ENCODE measurements at places on chromosomes 12 and 14.

DNA sequence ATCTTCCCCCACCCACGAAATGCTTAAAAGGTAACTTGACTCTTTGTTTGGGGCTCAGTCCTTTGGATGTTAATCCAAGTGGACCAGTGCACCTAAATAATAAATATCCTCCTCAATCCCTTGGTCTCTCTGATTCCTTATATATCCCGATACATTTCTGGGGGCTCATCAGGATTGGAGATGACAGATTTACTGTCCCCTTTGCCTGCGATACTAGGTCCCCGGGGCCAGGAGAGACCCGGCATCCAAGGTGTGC is 26.3 kb downstream of the KLRK1 start:
- no peak for DNase-seq

GRCh38 chr12:129830796-129831195 is 73.0 kb downstream of the TMEM132D start:
- DNase-seq = no peak

GRCh38 chr14:44968714-44969113 is 6.7 kb downstream of the TOGARAM1 start:
- DNase-seq = no peak

DNA sequence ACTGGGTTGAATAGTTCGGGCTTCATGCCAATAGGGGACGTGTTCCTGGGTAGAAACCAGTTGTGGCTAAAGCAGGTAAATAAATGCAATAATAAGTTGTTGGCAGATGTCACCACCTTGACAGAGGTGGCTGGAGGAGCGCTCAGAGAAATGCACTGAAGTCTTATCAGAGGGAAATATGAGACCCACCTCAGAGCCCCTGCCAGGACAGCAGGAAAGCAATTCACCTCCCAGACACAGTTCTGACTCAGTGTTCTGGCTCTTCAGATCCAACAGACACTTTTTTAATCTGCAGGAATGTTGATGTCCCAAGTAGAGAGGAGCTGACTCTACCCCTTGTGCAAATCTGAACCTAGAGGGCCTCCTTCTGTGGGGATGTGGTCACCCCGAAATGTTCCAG is 687.1 kb upstream of the FBXO33 start:
- no peak for DNase-seq

GRCh38 chr12:4802841-4803240 is 82.6 kb downstream of the GALNT8 start:
- DNase-seq = no peak

- no peak for DNase-seq
Measured at GRCh38 chr12:57620936-57621496, 9.8 kb downstream of the ARHGEF25 start.

GRCh38 chr14:46902837-46903236 is 251.3 kb upstream of the RPL10L start:
- no peak for DNase-seq

- DNase-seq = no peak
Measured at GRCh38 chr14:77800814-77801213, 905 bp downstream of the ADCK1 start.

DNA sequence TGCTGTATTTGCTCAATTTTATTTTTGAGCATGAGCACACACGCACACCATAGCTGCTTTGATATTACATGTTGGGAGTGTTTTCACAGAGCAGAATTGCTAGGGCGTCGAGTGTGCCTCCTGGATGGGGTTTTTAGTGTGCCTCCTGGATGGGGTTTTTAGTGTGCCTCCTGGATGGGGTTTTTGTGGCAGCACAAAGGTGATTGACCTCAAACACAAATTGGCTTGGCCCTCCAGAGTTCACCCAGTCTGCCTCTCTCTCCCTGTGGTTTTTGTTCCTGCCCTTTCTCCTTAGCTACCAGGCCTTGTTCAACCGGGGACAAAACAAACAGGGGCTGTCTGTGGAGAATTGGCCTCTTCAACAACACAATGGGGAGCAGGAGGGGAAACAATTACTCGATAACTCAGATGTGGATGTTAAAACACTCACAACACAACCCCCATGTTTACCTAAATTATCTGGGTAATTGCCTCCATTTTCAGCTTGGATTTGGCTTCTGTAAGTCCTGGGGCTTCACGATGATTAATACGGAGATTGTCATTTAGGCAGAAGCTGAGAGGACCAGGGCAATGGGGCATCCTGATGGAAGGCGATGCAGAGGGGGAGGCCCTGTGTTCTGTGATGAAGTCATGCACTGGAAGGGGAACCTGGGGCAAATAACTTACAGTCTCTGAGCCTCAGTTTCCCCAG is 26.9 kb downstream of the TBX3 start:
- no peak for DNase-seq

DNA sequence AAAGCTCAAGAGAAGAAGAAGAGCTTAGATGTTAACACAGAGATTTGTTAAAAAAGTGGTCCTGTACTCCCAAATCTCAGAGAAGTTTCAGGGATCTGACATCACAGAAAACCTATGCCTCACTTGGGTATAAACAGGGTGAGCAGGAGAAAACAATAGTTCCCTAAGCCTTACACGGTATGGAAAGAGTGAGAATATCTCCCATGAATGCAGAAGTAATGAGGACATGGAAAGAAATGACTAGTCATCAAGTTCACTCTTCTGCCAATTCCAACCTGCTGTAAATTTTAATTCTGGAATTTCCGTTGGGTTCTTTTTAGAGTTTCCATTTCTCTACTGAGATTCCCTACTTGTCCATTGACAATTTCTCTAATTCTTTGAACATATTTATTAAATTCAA is 6.2 kb upstream of the PTGER2 start:
- no peak for DNase-seq

DNA sequence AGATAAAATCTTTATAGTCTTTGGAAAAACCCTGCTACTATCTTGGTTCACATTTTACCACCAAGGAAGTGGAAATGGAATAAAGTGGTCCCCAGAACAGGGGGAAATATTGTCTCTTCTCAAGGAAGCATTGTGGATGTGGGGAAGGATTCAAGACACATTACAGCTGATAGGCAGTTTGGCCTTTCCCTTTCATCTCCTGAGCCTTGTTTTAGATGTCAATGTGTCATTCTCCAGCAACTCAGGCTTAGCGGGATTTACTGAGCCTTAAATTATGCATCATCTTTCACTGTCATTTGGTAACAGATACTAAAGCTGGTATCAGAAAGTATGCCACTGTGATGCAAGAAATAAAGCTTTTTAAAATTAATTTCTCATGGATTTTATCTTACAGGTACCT is 136.2 kb downstream of the STXBP6 start:
- no peak for DNase-seq

DNA sequence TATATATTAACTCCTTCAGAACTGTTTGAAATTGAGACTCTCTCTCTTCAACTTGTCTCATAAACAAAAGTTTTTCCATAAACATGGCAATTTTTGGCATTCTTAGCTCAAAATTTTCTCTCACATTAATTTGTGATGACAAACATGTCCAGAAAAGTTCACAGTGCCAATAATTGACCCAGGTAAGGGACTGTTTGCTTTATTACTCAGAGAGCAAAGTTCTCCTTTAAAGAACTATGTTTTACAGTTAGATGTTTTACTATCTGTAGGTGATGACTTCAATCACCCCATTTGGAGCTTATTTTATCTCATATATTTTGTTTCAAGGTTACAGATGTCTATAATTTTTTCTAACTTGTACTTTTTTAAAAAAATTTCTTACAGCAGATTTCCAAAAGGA is 855.6 kb downstream of the SLC16A7 start:
- no peak for DNase-seq

GRCh38 chr14:76755610-76756370 is 5.5 kb upstream of the VASH1 start:
- DNase-seq = no peak

- no peak for DNase-seq
Measured at GRCh38 chr12:48165089-48165981, 8.0 kb upstream of the ASB8 start.

DNA sequence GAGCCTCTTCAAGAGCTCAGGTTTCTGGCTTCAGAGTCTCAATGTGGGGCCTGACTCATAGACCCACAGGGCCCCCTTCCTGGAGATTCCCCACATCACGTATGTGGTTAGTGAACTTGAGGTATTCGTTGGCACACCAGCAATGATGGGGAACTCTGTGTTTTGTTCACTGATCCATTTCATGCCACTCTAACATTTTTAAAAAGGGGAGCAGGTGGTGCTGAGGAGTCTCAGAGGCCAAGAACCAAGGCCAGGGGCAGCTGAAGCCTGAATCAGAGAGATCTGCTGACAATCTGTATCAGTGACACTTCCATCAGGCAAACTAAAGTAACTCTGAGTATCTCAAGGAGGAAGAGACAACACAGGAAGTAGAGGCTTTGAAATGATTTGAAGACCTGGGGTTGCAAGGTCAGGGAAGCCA is 323.4 kb downstream of the VRK1 start:
- no peak for DNase-seq

GRCh38 chr14:73723797-73724661 is 9.8 kb upstream of the PNMA1 start:
- DNase-seq = no peak

DNA sequence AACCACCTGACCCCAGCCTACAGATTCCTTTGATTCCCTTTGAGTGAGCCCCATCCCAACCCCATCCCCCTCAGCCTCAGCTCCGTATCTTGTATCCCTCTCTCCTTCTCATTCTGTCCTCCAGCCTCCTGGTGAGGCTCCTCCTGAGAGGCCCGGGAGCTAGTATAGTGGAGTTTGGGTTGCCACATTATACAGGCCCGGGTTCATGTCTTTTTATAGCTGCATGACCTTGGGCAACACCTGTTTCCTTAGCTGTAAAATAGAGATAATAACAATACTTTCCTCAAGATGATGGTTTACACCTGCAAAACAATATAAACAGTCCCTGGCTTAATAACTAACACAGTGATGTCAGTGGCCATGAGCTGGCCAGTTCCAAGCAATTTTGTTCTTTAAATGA is 89.8 kb downstream of the STAB2 start:
- no peak for DNase-seq

DNA sequence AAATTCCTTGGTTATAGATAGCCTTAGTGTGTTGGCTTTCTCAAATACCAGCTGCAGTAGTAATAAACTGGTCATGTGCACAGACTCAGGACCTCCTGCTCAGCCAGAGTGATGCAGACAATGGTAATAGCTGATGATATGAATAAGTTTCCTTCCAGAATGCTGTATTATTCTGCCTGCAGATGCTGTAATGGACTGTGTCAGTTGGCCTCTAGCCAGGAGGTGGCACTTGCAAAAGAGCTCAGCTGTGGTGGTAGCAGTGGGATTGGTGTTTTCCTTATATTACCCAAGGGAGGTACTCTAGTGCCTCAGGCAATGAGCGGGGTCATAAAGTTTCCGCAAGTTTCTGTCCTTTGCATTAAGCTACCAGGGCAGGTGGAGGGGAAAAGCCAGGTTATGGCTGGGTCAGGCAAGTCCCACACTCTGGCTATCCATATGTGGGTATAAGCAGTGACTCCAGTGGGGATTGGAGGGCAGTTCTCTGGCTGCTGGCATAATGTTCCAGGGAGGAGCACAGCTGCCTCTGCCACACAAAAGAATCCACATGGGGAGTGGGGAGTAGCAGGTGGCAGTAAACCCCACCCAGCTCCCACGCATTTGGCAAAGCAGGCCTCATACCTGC is 14.0 kb upstream of the MUCL1 start:
- DNase-seq = no peak

DNA sequence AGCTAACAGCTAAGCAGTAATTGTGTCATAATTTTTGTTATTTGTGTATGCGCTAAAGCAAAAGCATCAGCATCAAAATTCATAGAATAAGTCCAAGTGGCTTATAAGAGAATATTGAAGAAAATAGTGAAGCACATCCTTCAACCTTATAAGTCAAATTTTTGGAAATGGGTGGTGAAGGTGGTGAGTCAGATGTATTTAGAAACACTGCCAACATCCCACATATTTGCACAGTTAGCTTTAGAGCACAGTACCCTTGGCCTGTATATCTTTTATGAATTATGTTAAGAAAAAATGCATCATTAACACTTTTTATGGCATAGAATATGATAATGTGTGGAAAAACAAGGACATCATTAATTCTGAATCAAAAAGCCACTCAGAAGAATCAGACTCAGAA is 8.0 kb downstream of the SYT10 start:
- DNase-seq = no peak

DNA sequence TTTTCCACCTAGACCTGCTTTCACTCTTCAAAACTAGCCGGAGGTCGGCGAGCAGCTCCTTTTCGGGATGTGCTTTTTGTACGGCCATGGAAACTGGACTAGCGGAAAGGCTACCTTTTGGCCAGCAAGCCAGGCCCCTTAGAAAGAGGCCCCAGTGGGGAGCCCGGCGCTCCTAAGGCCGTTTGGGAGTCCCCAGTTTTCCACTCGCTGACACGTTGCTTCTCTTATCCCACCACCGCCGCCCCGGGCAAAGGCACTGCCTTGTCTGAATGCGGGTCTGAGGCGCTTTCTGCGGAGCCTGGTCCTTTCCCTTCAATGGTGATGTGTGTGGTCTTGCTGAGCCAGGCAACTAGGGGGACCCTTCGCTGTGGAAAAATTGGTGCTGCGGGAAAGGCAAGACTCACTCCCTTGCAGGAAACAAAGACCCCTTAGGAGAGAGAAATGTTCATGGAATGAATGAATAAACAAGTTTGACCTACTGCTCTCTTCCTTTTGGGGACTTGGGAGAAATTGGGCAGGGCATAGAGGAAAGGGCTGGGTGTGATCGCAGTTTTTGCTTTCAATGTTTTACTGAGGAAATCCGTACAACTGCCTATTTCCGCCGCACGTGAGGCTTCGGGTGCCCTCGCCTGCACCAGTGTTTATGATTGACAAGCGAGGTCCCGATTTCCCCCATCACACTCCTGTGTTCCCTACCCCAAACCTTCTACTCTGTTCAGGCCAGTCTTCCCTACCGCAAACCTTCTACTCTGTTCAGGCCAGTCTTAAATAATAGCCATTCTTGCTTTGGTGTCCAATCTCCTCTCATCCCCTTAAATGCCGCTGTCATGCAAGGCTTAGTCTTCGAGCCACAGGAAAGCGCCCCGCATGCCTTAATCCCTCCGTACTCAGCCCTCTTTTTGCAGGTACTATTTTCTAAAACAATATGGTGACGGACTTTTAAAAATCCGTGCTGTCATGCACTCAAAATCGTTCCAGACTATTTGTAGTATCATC is 1.0 kb upstream of the SLC38A2 start:
- no peak for DNase-seq

DNA sequence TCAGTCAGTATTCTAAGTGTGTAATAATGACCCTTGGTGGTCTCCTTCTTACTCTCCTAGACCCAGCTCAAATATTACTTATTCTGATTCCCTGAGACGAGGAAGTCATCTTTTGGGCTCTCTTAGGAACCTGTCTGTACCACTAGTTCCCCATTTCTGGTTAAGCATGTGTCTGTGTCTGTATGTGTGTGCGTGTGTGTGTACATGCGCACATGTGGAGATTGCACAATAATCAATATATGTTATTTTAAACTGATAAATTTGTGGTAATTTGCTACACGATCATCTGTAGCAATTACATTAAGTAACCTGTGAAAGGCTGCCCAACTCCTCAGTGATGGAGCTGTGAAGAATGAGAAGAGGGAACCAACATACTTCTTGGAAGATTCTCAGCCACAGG is 132.2 kb downstream of the ASCL4 start:
- DNase-seq = no peak

- no peak for DNase-seq
Measured at GRCh38 chr14:66530526-66530925, 22.6 kb downstream of the GPHN start.

All from cortex of kidney (tissue), 1 donor.